ENCODE measurements at places on chromosomes 7 and 10.

DNA sequence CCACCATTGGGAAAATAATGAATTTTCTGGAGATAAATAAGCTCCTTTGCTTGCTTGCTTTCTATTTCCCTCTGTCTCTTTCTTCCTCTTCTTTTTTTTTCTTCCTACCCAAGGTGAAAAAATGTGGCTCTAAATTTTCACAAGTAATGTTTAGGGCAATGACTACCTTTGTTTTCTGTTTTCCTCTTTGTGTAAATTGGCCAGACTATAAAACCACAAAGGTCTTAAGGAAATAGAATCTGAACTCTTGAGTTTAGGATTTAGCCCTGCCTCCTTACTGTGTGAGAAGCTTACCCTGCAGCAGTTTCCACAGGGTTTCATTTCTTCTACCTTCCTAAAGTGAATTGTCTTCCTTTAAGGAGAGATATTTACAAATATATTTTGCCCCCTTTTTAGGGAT, 330.4 kb downstream of the ARL4A start:
- DNase-seq: no peak

- DNase-seq: no peak
Observed at GRCh38 chr7:135245226-135246190, 11.9 kb downstream of the STRA8 start.

GRCh38 chr10:132848951-132849545, 63.1 kb upstream of the NKX6-2 start:
- DNase-seq: no peak

- DNase-seq: no peak
Observed at GRCh38 chr7:54330216-54330800, 211.9 kb upstream of the VSTM2A start.

DNA sequence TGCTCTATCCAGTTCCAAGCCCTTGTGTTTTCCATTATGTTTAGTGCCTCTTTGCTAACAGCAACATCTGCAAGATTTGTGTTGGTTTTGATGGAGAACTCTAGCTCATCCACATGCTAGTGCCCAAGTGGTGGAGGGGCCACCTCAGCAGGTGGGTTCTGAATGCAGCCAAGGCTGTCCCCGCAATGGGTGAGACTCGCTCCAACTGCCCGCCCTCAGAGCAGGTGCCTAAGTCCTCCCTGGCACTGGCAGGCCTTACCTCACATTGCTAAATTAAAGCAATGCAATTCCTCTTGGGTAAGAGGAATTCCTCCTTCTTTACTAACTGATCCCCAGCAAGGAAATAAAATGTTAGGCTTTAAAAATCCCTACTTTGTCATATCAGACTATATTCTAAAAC, 146.8 kb downstream of the ADCY1 start:
- DNase-seq: no peak

DNA sequence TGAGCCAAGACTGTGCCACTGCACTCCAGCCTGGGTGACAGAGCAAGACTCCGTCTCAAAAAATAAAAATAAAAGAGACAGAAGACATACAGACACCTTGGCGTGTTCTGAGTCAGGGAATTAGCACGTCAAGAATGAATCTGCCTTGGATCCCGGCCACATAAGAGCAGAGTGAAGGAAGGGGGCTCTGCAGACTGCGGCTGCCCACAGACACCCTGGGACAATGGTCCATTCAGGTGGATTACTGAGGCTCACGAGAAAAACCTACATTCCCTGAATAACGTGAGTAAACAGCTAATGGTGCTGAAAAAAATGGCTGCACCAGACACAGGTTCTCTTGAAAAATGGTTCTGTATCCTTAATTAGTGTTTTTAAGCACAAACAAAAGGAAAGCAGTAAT, 100.1 kb upstream of the FGFR2 start:
- DNase-seq: no peak

GRCh38 chr7:73721377-73721817, 1.9 kb upstream of the STX1A start:
- no peak for DNase-seq

GRCh38 chr10:43204943-43205671, 61.8 kb downstream of the RASGEF1A start:
- peak; percentile 52 for DNase-seq

DNA sequence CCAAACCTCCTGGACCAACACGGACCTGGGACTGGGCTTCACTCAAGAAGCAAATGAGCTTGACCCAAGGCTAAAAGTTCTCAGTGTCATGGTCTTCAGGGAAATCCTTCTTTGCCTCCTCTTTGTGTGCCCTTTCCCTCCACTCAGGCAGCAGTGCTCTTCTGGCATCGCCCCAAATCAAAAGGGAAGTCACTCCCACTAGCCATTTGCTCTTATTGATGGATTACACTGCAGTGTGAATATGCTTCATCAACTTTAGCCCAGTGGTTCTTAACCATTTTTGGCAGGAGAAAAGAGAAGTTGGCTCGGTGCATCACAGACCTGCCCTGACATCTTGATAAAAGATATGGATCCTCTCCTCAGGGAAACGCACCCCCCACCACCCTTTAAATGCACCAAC, 19.2 kb upstream of the IKZF1 start:
- no peak for DNase-seq

GRCh38 chr7:977326-978048, 2.1 kb upstream of the COX19 start:
- peak; percentile 95 for DNase-seq

- DNase-seq: peak; percentile 36
Observed at GRCh38 chr7:54967377-54967776, 51.4 kb upstream of the EGFR start.

GRCh38 chr10:56449770-56450169, 88.7 kb upstream of the ZWINT start:
- DNase-seq: no peak

- DNase-seq: no peak
Observed at GRCh38 chr10:943334-944033, 12.0 kb upstream of the LARP4B start.

GRCh38 chr7:146331369-146331768, 214.8 kb downstream of the CNTNAP2 start:
- DNase-seq: no peak

DNA sequence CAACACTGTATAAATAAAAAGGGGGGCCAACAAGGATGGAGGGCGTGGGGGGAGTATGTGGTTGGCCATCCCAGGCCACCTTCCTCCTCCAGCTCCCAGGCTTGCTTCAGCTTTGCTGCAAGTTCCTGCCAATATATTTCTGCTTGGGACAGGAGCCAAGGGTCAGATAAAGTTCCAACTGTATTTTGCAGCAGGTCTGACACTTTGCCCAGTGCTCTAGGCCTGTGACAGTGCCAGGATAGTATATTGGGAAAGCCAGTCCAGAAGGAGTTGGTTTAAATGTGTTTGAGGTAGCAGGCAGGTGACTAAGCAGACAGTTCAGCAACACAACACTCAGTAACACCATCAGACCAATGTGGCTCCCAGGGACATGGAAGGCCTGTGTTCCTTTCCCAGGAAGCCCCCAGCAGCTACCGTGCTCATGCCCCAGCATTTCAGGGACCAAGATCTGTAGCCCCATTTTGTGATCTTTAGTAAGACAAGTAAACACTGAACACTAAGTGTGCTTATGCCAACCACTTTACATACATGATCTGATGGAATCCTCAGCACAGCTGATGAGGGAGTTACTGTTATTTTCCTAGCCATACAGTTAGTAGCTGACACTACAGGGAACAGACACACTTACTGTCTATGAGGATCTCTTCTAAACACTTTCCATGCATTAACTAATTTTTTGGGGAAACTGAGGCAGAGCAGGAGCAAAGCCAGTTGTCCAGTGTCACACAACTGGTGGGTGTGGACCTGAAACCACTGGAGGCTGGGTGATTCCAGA, 38.9 kb downstream of the DNAJB12 start:
- peak; percentile 72 for DNase-seq

DNA sequence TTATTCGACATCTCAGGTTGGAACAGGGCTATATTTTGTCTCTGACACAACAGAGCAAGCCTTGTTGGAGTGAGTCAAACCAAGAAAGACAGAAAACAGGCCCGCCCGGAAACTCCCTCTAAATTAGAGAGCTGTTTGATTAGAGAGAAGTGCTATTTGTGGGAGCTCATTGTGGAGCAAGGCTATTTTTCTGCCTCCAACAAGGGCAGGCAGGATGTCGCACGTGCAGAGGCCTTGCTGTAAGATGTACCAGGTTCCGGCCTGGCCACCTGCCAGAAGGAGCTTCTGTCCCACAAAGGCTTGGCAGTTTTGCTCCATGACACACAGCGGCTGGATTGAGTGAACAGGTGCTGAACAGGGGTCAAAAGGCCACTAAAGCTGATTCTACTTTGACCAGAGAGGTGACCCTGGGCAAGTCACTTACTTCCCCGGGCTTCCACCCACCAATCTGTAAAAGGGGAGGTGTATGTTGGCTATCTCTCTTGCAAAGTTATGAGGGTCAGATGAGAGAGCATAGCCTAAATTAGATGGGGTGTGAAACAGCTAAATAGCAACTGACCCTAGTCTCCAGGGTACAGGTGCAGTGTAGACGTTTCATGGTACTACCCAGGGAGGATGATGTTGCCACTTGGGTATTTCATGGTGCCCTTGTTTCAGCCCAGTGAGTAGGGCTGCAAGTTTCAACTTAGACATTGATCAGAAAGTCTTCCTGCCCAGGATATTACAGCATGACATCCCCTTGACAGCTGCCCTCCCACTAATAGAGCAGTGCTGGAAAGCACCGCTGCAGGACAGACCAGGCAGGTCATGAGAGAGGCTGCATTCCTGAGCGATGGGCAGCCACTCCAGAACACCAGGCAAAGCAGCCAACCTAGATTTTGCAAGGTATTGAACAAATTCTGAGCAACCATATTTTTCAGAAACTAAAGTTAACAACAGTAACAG, 62.0 kb downstream of the VSTM4 start:
- no peak for DNase-seq

GRCh38 chr10:81367132-81367531, 507.9 kb upstream of the NRG3 start:
- no peak for DNase-seq

- DNase-seq: no peak
Observed at GRCh38 chr10:43162604-43163003, 24.4 kb downstream of the CSGALNACT2 start.

DNA sequence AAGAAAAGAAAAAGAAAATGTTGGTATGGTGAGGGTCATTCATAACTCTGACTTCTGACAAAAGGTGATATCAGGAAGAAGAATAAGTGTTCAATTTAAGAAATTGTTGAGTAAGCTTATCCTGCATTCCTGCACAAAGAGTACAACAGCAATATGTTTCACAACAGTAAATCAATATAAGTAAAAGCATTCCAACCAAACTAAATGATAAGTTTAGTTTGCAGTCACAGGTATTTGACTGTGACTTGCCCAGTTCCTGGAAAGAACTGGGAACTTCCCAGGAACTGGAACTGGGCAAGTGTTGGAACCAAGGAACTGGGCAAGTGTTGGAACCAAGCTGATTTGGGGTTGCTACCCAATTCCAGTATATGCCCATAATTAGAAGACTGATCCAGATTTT, 35.0 kb downstream of the NEURL1 start:
- DNase-seq: no peak

GRCh38 chr10:14810969-14811953, 26.6 kb downstream of the CDNF start:
- no peak for DNase-seq

GRCh38 chr10:116836902-116837523, 12.3 kb upstream of the ENO4 start:
- DNase-seq: peak; percentile 33

DNA sequence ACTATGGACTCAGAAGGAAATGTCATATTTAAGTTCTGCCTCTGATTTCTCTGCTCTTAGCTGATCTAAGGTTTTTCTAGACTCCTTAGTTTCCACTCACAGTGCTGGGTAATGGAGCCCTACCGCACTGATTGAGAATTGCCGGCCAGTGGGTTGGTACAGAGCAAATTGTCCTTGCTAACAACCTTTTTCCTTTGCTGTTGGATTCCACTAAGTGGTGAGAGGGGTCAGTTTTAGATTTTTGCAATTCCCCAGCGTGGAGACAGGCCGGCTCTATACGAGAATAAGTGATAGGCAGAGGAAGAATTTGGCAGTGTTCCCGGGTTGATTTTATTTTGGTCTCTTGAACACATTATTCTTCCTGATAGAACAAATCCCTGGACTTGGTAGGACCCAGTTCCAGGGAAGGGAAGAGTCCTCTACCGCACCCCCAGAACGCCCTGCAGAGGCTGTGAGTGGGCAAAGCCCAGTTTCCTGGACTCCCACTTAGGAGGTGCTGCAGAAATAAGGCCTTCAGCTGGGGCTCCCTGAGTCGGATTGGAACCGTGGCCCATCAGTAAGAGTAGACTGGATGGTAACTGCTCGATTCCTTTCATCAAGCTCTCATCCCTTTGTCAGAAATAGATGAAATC, 3.0 kb upstream of the NRP1 start:
- no peak for DNase-seq

DNA sequence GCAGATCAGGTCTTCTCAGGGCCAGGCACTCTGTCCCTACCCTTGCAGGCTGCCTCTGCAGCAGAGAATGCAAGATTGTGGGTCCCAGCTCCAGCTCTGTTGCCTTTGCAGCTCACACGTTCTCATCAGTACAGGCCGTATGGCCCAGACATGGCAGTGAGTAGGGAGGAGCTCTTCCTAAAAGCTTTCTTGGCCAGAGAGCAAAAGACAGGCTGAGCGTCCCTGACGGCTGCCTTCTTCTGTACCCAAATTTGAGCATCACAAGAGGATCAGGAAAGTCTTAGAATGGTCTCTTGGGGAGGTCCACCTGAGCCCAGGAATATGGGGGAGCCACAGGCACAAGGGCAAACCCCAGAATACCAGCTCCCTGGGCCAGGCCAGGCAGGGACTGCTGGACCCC, 266.3 kb upstream of the ZMIZ1 start:
- DNase-seq: no peak

- no peak for DNase-seq
Observed at GRCh38 chr7:148545172-148545571, 45.4 kb upstream of the C7orf33 start.

DNA sequence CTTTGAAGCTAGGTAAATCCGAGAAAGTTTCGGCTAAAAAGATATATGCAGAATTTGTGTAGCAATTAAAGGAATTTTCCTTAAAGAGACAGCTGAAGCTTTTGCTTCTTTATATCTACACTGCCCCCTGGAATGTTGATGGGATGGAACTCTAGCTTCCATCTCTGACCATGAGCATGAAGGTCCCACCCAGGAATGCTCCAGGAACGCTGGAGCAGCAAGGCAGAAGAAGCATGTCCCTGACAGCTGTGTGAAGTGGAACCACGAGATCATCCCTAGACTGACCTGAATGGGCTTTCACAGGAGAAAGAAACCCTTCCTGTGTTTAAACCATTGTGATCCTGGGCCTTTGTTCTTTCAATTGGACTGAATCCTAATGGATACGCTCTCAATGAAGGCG, 99.7 kb upstream of the NOBOX start:
- DNase-seq: no peak

- peak; percentile 44 for DNase-seq
Observed at GRCh38 chr10:42652858-42653257, 14.5 kb upstream of the ZNF33B start.

- DNase-seq: no peak
Observed at GRCh38 chr7:50914460-50914859, 131.8 kb upstream of the GRB10 start.

GRCh38 chr7:123871998-123872867, 27.3 kb downstream of the HYAL4 start:
- peak; percentile 71 for DNase-seq

DNA sequence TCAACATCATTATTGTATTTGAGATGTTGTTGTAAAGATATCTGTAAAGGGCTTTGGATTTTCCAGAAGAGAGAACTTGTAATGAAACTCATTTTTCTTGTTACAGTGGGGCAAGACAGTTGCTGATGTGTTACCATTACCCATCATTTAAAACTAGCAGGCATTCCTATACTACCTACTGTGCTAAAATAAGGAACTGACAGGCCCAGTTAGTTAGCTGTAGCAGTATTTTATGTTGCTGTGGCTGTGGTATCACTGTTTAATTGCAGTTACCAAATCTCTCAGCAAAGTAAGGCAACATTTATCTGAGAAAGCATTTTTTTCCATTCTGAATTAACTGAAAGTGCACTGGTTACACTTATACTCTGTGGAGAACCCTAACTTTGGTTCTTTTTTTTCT, 9.9 kb downstream of the ST7 start:
- no peak for DNase-seq

Data from large intestine (tissue), 12 donors.